ENCODE measurements at places on chromosomes 6 and 20.

DNA sequence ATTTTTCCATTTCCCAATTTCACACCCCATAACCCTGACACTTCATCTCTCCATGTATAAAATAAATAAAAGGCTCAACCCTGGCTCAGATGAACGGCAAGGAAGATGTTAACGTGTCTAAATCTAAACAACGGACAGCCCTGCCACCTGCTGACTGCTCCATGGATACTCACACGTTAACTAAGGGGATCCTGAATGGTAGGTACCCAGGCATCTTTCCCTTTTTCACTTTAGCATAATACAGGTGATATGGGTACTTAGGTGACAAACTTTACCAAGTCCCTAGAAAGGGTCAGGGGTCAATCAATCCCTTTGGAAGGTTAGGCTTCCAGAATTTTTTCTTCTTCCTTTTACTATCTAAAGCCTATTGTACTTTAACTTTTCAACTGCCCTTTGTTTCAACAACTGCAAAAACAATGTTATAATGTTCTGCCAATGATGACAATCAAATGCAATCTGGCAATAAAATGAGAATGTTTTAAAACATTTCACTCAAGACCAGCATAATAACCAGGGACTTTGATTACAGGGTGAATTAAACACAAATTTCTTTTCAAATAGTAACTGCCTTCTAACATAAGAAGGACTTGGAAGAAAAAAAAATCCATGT lies 52.4 kb upstream of the IPCEF1 start:
- no peak for DNase-seq

GRCh38 chr20:48613926-48614325 lies 213.9 kb downstream of the PREX1 start:
- DNase-seq = peak; percentile 41

- DNase-seq = no peak
Measured at GRCh38 chr20:11920083-11920482, 2.4 kb downstream of the BTBD3 start.

DNA sequence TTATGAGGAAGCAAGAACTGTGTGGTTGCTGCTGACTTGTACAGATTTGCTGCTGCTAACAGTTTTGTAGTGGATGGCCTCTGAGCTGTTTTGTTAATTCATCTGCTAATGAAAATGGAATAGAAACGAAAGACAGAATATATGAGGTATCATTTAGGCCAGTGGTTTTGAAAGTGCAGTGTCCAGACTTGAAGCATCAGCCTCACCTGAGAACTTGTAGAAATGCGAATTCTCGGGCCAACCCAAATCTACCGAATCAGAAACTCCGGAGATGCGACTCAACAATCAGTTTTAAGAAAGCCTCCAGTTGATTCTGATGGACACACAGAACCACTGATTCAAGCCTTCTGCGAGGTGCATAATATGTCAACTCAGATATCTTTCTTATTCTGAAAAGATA lies 62.5 kb downstream of the CAP2 start:
- no peak for DNase-seq

Measured in activated naive CD4-positive, alpha-beta T cell treated with anti-CD3 and anti-CD28 coated beads, Interleukin-2, amount 50 U/mL, for 72 hours (primary cell).